Left colon (tissue), 2 donors: ENCODE measurements at places on chromosomes 6 and 20.

DNA sequence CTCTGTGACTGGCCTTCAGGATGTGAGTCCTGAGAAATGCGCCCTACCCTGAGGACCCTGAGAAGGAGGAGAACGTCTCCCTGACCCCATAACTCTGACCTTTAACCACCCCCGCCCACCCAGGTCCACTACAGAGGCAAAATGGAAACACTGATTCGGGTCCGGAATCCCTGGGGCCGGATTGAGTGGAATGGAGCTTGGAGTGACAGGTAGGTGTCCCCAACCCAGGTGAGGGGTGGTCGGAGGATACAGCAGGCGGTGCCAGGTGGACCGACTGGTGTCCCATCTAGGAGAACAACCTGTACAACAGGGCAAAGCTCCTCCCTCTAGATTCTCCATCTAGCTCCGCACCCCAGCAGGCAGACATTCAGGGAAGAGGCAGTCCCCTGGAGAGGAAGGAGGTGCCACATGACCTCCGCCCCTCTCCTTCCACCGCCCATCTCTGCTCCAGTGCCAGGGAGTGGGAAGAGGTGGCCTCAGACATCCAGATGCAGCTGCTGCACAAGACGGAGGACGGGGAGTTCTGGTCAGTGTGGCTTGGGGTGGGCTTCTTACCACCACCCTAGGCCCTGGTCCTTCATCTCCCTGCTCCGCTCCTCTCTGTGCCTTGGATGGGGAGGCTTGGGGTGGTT is 17.6 kb downstream of the CAPN11 start:
- DNase-seq, result no peak

- no peak for DNase-seq
These were observed 152.0 kb upstream of the CST7 start for GRCh38 chr20:24797113-24797512.

- DNase-seq, result no peak
These were observed 8.8 kb downstream of the WFDC3 start for GRCh38 chr20:45782890-45783289.

DNA sequence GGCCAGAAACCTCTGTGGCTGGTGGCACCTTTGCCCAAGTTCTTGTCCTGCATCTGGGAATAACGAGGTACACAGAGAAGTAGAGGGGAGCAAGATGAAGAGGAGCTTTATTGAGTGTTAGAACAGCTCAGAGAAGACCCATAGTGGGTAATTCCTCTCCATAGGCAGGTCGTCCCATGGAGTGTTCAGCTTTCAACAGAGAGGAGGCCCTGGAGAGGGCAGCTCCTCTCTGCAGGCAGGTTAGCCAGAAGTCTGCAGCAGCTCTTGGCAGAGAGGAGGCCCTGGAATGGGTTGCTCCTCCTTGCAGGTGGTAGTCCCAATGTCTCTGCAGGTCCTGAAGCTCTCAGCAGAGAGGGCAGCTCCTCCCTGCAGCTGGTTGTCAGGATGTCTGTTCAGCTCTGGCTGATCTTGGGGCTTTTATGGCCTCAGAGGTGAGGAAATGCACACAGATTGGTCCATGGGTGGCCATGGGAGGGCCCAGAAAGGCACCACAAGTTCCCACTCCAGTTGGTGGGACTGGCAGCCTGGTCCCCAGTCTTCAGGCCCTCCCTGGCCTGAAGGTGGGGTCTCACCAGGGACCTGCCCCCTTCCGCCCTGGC is 89.0 kb downstream of the IPCEF1 start:
- DNase-seq, result no peak

DNA sequence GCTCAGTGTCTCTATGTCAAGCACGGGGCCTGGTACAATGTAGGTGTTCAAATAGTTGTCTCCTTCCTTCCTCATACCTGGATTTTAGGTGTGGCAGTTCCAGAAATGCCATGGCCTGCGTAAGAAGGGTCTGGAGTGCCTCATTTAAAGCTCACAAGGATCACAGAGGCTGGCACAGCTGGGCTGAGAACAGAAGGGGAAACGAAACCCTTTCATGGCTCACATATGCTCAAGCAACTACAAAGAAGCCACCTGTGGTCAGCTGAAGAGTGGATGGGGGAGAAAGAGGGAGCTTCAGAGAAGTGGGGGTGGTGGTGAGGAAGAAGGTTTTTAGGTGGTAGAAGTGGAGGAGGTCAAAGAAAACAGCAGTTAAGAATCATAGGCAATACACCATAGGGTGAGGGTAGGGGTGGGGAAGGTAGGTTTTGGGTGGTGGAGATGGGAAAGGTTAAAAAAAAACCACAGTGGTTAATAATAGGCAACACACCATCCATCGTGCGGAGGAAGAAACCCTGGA is 17.0 kb upstream of the TOP1 start:
- DNase-seq, result peak; percentile 39

DNA sequence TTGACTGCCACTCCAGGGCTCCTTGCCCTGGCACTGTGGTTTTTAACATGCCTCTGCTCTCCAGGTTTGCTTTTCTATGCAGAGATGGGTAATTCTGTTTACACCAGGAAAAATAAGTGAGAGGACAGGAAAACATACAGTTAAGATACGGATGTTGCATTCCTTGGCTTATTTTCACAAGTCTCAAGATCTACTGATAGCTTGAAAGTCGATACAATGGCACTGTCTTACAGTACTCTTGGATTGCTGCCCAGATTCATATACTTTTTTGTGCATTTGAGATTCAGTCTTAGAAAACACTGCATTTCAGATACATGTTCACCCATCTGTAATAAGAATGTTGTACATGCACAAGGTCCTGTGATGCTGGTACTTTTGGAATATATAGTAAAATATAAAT is 159.6 kb upstream of the FLRT3 start:
- DNase-seq, result no peak

GRCh38 chr20:52953020-52953419 is 19.1 kb upstream of the TSHZ2 start:
- DNase-seq, result no peak

GRCh38 chr6:146422789-146423375 is 120.8 kb upstream of the RAB32 start:
- no peak for DNase-seq

DNA sequence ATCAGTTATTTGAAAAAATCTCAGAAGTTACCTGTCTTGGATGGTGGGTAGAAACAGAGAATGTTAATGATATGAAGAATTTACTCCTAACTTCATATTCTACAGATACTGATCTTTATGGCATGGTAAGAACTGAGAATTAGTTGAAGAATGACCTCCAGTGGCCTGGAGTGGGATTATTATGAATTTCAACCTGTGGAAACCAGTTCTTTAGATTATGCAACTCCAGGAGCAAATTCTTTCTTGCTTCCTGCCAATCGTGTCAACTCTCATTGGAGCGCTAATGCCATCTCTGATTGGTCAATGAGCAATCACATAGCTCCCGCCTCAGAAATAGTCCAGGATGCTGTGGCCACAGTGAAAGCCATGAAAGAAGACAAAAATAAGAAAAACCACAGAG is 40.6 kb downstream of the LYRM2 start:
- DNase-seq, result no peak

- DNase-seq, result peak; percentile 65
These were observed 29.6 kb upstream of the MRGBP start for GRCh38 chr20:62766716-62767115.

GRCh38 chr20:56631990-56632327 is 2.9 kb downstream of the TFAP2C start:
- no peak for DNase-seq

DNA sequence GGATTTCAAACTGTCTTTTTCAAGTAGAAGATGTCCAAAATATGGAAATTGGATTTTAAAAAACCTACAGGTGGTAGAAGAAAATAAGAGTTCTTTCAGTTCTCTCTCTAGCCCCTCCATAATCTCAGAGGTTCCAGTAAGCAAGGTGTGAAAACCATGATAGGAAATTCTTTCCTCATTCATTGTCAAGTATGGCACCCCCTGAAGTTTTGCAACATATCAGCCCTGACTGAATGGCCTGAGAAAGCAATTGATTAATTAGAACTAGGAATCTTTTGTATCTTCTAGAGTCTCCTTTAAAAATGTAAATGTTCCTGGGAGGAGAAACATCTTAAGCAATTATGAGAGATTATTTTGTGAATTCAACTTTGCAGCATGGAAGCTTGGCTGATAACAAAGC is 198.7 kb upstream of the STXBP5 start:
- no peak for DNase-seq

- DNase-seq, result no peak
These were observed 30.3 kb upstream of the SHLD1 start for GRCh38 chr20:5719861-5720403.

DNA sequence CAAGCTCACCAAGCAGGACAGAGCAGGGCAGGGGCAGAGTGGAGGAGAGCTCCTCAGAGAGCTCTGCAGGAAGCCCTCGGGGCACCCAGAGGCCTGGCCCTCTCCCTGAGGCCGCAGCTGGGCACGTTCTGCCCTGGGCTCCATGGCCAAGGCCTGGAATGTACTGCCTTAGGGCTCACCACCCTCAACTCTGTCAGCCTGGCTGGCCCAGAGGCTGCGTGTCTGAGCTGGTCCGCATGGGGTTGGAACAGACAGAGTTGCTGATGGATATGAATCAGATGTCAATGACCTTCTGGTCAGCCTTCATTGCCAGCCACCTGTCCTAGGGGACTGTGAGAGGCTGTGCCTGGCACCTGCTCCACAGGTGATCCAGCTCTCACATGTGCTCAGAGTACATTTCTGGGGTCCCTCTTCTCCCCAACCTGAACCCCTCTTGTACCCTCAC is 33.2 kb upstream of the PCMTD2 start:
- no peak for DNase-seq

DNA sequence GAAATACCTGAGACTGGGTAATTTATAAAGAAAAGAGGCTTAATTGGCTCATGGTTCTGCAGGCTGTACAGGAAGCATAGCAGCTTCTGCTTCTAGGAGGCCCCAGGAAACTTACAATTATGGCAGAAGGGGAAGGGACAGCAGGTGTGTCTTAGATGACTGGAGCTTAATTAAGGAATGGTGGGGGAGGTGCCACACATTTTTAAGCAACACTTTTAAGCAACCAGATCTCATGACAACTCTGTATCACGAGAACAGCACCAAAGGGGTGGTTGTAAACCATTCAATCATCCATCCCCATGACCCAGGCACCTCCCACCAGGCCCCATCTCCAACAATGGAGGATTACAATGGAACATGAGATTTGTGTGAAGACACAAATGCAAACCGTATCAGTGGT is 26.9 kb downstream of the FIG4 start:
- DNase-seq, result no peak

- no peak for DNase-seq
These were observed 43.1 kb upstream of the ZNF337 start for GRCh38 chr20:25739615-25740320.
